Activated T-helper 9 cell treated with anti-CD3 and anti-CD28 coated beads, Interleukin-2, amount 50 U/mL, for 16 hours (primary cell): ENCODE measurements at places on chromosomes 11 and 22.

DNA sequence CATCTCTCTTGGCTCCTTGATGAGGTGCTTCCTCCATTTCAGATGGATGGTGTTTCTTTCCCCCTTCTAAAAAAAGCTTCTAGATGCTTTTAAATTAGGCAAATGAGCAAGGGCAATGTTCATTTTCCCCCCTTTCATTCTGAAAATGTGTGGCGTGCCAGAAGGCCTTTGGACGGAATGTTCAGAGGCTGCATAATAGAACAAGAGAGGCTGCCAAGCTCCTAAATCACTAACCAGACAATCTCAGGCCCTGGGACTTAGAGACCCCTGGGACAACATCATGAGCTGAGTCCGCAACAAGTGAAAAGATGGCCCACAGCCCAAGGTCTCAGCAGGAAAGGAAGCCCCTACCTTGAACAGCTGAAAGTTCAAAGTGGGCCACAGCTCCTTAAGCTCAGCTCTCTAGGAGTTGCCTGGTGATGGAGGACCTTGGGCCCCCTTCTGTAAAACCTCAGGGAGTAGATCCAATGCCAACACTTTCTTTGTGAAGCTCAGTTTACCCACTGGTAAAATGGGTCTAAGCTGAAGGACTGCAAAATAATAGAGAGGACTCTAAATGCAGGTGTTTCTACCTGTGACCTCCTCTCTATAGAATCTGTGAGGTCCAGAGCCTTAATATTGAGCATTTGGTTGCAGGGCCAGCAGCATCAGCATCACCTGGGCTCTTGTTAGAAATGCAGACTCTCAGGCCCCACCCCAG, 144.0 kb downstream of the FBXO7 start:
- DNase-seq = no peak

GRCh38 chr22:17087498-17088131, 2.8 kb downstream of the IL17RA start:
- no peak for DNase-seq

GRCh38 chr11:67054346-67054835, 2.3 kb upstream of the RHOD start:
- DNase-seq = no peak

DNA sequence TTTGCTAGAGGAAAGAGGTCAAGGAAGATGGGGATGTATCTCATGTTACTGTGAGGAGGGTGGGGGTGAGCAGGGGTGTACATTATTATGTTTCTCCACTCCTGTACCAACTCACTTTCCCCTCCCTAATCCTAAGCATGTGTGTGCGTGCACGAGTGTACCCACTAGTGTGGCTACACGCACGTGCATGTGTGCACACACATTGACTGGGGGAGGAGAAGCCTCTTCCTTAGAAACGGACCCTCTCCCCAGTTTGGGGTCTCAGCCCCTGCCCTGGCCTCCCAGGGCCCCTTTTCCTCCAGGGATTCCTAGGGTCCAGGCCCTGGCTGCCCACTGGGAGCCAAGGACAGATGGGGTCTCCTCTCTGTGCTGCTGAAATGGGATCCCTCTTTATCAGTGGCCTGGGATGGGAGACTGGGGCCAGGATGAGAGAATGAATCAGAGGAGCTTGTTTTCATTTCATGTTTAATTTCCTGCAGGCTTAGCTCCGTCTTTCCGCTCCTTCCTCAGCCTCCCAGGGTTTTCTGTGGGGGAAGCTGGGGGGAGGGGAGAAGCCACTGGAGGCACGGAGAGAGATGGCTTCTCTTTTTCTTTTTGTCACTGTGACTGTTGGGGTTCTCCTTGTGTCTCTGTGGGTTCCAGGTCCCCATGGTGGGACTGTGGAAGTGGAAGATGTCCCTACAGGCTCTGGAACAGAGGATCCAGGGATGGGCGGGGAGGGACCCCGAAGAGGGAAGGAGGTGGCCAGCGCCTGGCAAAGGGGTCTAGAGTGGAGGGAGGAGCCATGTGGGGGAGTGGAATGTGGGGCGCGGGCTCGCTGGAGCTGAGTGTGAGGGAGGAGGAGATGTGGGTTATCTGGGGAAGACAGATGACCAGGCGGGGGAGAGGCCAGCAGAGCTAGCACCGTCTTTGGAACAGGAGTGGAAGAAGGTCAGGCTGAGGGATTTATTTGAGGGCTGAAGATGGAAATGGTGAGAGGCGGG, 40.3 kb downstream of the ALX4 start:
- no peak for DNase-seq

- DNase-seq = no peak
Observed at GRCh38 chr11:113587308-113587739, 112.1 kb upstream of the DRD2 start.

- peak; percentile 91 for DNase-seq
Observed at GRCh38 chr11:65422633-65423515, at the start of gene NEAT1. TSS of gene NEAT1 (plus strand) at chr11:65422798.

DNA sequence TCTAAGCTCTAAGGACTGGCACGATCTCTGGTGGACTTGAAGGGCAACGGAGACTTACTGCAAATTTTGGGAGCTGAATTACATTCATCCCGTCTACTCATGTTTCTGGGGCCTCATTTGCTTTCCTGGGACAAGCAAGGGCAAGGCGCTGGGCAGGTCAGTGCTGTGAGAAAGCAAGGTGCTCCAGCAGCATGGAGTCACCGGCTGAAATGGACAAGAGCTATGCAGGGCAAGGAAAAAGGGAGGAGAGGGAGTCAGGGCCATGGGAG, 25.6 kb downstream of the FLI1 start:
- no peak for DNase-seq

DNA sequence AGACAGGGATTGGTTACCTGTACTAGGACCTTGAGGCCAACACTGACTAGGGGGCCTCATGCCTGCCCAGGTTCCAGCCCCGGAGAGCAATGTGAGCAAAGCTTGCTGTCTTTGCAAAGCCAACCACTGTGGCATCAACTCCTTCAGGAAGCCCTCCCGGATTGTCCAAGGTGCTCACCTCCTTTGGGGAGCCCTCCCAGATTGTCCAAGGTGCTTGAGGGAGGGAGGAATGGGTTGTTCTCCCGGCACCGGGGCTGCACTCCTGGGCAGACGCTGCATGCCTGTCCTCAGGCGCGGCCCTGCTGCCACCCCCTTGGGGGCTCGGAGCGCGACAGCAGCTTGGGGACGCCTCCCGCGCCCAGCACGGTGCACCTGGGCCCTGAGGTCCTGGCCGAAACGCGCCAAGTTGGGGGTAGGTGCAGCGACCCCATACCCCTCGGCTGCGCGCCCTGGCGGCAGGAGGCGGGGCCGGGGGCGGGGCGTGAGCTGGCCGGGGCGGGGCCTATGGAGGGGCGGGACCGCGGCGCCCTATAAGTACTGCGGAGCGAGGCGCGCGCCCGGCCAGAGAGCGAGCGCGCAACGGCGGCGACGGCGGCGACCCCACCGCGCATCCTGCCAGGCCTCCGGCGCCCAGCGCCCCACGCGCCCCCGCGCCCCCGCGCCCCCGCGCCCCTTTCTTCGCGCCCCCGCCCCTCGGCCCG, at the start of gene CD81:
Gene CD81, plus strand, starts transcription at position 560 of the 701 bp plus-strand sequence. CDS start 240 bp downstream, outside the sequence.
- DNase-seq = peak; percentile 53

DNA sequence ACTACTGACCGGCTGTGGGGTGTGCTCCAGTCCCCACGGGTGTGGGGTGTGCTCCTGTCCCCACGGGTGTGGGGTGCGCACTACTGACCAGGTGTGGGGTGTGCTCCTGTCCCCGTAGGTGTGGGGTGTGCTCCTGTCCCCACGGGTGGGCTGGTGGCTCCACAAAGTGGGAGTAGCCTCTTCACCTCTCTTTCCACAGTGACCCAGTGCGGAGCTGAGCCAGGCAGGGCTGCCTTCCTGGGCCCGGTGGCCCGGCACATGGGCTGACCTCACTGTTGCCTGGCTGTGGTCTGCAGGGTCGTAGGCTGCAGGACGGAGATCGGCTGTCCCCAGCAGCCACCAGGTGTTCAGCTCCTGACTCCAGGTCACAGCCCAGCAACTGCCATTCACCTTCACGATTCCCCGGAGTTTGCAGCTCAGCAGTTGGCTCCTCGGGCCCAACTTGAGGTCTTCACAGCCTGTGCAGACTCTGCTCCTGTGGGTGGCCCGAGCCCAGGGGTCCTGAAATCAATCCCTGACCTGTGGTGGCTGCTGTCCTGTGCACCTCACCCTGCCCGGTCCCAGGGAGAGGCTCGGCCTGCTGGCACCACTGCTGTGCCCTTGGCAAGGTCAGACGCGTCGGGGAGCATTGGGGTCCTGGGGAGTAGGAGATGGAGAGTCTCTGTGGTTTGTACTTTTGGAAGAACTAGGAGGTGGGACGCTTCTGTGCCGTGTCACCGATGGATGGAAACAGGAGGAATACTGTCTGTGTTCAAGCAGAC, 414.3 kb downstream of the TBC1D22A start:
- no peak for DNase-seq

DNA sequence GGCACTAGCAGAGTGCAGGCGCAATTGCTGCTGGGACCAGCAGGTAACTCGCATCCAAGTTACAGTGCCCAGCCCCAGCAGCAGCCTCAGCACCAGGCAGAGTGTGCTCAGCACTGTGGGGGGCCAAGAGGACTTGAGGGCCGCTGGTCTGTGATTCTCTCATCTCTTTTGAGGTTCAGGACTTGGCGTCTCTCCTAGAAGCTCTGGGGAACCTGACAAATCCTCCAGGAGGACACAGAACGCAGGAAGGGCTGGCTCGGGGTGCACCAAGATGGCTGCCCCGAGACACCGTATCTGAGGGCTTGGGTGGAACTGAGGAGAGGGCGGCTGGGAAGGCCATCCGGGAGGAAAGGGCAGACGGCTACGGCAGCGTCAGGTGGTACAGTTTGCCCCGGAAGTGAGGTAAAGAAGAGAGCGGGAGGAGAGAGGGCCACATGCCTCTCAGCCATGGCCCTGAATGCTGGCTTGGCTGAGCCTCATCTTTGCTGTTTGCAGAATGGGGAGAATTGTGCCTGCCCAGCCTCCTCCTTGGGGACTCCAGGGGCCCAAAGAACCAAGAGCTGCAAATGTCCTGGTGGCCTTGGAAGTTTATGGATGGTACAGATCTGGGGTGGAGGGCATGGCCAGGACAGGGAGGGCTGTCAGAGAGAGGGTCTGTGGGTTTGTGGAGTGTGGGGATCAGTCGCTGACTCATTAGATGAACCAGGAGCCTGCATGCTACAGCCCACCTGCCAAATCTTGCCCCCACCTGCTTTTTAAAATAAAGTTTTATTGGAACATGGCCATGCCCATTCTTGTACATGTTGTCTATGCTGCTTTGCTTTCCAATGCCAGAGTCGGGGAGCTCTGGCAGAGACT, 78.0 kb downstream of the MYEOV start:
- DNase-seq = no peak

GRCh38 chr22:29524442-29525191, 28.9 kb downstream of the THOC5 start:
- no peak for DNase-seq

DNA sequence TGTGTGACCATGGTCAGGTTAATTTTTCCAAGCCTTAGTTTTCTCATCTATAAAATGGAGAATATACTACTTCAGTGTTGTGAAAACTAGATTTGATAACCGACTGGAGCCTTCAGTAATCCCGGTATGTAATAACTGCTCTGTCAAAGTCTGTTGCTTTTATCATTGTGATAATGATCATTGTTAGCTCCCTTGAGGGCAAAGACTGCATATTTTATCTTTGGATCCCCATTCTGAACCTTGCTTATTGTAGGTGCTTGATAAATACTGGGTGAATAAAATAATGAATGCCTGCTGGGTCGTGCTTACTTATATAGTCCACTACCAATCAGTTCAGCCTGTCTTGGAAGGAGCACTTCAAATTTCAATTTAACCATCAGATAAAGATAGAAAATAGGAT, 105.3 kb downstream of the ARFGAP2 start:
- DNase-seq = no peak

DNA sequence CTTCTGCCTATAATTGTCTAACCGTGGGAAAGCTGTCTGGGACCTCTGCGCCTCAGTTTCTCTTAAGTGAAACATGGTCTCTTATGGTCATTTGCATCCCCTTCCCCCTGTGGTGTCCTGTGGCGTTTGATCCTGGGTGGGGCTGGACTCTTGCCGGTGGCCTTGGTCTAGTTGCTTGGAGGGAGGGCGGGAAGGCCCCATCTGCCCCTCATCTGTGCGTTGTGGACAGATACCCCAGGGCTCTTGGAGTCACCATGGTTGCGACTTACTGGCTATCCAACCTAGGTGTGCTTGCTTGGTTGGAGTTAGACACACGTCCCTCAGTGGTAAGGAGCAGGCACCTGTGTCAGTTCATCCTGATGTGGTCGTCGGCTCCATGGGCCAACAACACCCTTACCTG, 15.2 kb downstream of the SHANK3 start:
- DNase-seq = no peak

DNA sequence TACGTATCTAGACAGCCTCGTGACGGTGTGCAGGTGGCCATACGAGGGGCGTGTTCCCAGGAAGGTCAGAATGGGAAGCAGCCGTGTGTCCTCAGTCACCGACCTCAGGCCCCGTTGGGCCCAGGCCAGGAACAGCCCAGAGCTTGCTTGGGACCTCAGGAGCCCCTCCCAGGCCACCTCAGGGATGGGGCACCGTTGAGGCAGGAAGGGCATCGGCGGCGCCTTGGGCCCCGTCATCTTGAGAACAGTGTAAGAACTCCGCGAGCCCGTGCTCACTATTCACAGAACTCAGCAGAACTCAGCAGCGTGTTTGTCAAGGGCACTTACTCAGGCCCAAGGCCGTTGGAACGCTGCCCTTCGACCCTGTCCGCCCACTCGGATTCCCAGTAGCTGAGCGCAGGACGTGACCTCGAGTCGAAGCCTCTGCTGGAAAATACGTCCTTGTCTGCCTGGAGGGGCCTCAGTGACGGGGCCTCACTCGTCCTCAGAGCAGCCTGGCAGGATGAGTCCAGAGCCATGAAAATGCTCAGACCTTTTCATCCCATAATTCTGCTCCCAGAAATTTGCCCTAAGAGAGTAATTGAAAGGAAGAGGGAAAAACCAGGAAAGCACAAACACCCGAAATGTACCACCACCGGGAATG, 1134.8 kb downstream of the BRD1 start:
- no peak for DNase-seq

GRCh38 chr11:121589946-121590537, 137.3 kb upstream of the SORL1-AS1 start:
- no peak for DNase-seq

DNA sequence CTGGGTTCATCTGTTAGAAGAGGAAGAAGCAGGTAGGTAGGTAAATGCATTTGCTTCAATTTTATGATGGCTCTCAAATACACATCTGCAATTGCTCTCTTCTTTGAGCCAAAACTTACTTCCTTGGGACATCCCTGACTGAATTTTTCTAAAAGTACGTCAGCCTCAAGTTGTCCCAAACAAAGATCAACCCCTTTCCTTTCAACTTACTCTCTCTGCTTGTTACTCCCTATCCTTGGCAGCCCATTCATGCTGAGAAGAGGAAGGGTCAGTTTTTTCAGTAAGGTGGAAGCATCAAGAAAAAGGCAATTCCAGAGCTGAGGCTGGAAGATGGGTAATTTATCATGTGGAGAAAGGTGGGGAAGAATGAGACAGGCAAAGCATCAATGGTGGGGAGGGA, 111.2 kb downstream of the LRRC32 start:
- no peak for DNase-seq

GRCh38 chr11:3129181-3129590, 35.9 kb downstream of the OSBPL5 start:
- no peak for DNase-seq

DNA sequence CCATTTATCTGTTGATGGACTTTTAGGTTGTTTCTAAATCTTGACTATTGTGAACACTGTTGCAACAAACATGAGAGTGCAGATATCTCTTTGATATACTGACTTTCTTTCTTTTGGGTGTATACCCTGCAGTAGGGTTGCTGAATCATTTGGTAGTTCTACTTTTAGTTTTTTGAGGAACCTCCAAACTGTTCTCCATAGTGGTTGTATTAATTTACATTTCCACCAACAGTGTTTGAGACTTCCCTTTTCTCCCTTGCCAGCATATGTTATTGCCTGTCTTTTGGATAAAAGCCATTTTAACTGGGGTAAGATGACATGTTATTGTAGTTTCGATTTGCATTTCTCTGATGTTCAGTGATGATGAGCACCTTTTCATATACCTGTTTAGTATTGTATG, 330.0 kb downstream of the DDX10 start:
- no peak for DNase-seq
